ENCODE measurements at places on chromosomes 1 and 21. TPM values are rescaled to one million over a fixed set of nuclear protein-coding genes. Genes with fewer than 3 reads are reported as not detected.

The IRF6 gene
- 5.2 TPM for polyA plus RNA-seq

DNA sequence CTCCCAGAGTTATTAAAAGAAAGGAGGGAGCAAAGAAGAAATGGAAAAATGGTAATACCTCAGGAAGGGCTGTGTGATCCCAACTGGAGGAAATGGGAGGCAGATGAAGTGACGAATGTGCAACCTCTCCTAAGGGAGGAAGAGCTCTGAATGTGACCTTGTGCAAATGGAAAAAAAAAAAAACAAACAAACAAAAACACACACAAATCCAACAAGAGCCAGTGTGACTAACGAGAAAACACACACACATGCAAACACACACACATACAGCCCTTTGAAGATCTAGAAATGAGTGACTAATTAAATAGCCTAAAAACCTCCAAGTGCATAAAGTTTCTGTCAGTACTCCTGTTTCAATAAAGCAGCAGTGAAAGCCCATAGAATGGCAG lies 49.0 kb downstream of the CCN1 start:
- no peak for DNase-seq

DNA sequence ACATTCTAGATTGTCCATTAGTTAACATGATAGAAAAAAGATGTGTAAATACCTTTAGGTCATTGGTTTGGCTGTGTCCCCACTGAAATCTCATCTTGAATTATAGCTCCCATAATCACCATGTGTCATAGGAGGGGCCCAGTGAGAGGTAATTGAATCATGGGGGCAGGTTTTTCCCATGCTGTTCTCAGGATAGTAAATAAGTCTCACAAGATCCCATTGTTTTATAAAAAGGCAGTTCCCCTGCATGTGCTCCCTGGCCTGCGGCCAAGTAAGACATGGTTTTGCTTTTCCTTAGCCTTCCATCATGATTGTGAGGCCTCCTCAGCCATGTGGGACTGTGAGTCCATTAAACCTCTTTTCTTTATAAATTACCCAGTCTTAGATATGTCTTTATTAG lies 32.5 kb upstream of the SLC44A5 start:
- DNase-seq = no peak

GRCh38 chr1:92623187-92623778 lies 136.6 kb upstream of the GFI1 start:
- DNase-seq = peak; percentile 29

The CRYBG2 gene
- polyA plus RNA-seq = not detected

The CFHR2 gene
- polyA plus RNA-seq = not detected

- DNase-seq = no peak
Measured at GRCh38 chr1:207156826-207157225, 52.8 kb downstream of the C4BPA start.

GRCh38 chr21:35963920-35964451 lies 96.3 kb downstream of the SETD4 start:
- DNase-seq = no peak

DNA sequence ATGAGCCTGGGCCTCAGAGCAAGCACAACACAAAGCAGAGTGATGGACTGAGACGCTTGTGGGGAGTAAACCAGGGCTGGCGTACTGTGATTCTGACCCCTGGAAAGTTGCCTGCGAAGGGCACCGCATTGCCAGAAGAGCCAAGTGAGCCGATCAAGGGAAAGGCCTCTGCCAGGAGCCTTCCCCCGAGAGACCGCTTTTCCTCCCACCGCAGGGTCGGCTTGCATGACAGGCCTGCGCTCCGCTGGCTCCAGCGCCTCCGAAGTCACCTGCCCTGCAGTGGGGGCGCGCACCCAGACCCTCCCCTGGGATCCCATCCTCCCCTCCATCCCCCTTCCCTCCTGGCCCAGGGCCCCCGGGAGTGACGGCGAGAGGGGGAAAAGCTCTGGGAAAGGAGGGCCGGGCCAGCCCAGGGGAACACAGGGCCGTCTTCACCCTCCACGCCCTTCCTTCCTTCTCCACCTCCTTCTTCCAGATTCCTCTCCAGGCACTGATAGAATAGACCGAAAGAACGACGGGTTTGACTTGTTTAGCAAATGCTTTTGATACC lies 165.0 kb downstream of the TRIM33 start:
- no peak for DNase-seq

GRCh38 chr1:26768755-26769154 lies 19.0 kb upstream of the PIGV start:
- no peak for DNase-seq

DNA sequence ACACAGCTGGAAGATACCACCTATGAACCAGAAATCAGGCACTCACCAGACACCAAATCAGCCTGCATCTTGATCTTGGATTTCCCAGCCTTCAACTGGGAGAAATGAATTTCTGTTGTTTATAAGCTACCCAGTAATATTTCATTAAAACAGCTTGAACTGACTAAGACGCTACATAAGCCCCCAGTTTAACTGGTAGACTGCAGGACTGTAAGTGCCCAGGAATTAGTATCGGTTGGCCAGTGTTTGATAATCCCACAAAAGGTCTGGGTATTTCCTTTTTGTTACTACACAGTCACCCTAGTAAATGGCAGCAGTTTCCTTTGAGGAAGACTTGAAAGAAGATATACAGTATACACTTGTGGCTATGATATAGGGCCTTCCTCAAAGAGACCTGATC lies 7.3 kb upstream of the SLC35D1 start:
- no peak for DNase-seq

DNA sequence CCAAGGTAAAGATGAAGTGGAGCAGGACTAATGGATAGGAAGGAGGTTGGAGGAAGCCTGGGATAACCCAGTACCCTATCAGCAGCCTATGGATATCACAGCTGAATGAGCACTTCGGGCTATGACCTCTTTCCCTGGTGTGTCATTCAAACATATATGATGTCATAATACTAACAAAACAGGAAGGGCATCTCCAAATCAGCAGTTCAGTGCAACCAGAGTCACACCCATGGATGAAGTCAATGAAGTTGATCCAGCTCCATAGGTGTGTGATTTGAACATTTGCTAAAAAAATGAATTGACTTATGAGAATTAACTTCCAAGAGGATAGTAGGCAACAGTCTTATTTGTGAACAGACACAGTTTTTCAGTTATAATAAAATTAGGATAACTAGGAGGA lies 1.7 kb upstream of the C1orf116 start:
- DNase-seq = no peak

DNA sequence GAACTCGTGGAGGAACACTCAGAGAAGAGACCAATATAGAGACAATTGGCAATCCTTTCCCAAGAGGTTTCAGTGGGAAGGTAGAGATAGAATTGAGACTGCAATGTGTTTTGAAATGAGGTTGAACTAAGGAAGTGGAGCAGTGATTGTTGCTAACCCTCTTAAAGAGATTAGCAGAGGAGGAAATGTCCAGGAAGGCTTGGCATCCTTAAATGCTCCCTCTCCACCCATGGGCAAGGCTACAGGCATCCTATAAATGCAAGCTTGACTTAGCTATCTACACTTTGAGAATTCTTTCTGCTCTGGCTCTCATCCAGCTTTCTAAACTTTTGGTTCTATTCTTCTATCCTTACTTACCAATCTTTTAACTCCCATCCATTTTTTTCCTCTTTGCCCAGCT lies 30.3 kb upstream of the XPR1 start:
- no peak for DNase-seq

DNA sequence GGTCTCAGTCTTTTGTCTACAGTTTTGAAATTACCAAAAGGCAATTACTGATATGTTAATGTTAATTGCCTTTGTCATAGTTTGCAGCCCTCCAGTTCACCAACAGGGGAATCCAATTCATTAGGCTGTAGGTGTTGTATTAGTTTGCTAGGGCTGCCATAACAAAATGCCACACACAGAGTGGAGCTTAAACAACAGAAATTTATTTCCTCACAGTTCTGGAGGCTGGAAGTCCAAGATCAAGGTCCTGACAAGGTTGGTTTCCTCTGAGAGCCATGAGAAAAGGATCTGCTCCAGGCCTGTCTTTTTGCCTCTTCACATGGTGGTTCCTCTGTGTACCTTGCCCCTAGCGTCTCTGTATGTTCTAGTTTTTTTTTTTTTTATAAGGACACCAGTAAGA lies 1.3 kb downstream of the RTCA start:
- DNase-seq = no peak

GRCh38 chr1:150121236-150121862 lies 28.4 kb upstream of the PLEKHO1 start:
- no peak for DNase-seq

GRCh38 chr21:23887725-23888306 lies 1719.5 kb downstream of the MRPL39 start:
- peak; percentile 50 for DNase-seq

DNA sequence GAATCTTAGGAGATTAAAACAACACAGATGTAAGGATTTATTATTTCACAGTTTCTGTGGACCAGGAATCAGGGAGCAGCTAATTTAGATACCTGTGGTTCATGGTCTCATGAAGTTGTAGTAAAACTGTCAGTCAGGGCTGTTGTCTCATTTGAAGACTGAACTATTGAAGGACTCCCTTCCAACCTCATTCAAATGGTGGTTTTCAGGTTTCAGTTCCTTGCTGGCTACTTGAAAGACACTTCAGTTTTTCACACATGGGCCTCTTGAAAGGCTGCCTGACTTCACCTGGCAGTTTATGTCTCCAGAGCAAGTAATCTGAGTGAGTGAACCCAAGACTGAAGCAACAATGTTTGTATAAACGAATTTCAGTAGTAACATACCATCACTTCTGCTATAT lies 915.9 kb downstream of the PLA2G4A start:
- no peak for DNase-seq

The OR10K1 gene
- polyA plus RNA-seq = not detected

GRCh38 chr1:67802565-67802964 lies 30.7 kb downstream of the GNG12 start:
- DNase-seq = no peak

DNA sequence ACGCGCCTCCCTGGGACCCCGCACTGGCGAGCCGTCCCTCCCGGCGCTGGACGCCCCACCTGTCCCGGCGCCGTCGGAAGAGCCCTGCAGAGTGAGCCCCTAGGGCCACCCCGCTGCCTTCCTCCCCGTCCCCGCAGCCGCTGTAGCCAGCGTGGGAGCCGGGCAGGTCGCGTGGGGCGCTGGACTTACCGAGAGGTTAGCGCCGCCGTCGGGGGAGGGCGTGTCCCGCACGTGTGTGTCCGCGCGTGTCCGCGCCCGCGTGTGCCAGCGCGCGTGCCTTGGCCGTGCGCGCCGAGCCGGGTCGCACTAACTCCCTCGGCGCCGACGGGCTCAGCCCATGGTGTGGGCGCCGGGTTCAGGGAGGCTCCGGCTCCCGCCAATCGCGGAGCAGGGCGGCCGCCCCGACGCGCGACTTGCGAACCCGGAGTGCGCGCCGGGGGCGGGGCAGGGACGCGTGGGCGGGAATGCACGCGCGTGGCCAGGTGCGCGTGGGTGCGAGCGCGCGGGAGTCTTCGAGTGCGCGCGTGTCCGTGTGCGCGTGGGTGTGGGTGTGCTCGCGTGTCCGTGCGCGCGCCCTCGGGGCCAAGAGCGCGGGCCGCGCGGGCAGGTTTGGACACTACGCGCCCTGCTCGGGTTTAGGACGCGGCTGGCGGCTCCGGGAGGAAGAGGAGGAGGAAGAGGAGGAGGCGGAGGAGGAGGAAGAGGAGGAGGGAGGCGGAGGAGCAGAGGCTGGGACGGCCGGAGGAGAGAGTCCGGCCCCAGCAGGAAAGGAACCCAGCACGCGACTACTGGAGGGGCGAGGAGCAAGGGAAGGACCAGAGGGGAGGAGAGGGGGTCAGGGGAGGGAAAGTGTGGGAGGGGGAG lies 145.2 kb upstream of the ETS2 start:
- no peak for DNase-seq

DNA sequence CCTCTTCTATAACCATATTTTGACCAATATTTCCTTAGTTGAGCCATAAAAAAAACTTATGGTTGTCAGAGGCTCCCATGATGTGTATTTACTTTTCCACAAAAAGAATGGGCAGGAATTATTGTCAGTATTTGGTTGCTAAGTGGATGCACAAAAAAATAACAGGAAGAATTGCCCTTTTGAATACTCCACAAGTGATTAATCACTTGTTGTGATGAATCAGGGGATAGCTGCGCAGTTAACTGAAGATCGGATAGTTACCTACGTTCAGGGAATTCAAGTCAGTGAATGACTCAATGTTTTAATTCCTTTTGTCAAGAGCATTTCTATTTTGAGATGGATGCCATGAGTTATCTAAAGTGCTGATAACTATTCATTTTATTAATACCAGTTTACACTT lies 785.2 kb upstream of the B3GALT2 start:
- DNase-seq = no peak

The DMBX1 gene
- not detected for polyA plus RNA-seq

The RIMS3 gene
- 1.7 TPM for polyA plus RNA-seq

DNA sequence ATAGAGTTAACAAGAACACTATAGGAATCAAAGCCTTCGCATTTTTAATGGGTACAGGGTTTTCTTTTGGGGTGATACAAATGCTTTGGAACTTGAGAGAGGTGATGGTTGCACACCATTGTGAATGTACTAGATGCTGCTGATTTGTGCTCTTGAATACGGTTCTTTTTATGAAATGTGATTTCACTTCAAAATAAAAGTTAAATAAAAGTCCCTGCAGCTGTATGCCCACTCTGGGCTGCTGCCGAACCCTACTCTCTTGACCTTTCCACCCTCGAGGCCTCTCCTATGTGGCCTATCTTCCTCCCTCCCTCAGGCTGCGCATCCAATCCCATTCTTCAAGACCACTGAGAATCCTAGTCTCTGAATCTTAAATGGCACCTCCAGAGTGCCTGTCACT lies 168.5 kb upstream of the AJAP1 start:
- no peak for DNase-seq

The CCDC28B gene
- polyA plus RNA-seq = 65.5 TPM

GRCh38 chr1:118258975-118259374 lies 73.9 kb upstream of the SPAG17 start:
- DNase-seq = no peak

DNA sequence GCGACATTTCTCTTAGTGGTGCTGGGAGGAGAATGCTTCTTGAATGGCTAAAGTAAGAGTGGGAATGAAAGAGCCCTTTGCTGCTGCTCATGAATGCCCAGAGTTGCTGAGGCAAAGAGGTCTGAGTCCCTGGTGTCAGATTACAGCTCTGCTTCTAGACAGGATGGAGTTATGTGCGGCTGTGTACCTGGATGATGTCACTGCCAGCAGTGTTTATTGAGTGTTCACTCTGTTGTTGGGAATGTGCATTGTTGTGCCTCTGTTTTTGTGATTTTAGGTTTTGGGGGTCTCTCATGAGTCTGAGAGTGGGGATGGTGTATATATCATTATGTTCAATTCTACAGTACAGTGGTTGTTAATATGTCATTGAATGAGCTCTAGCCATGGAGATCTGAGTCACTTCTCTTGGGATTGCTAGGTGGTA lies 2.7 kb downstream of the CDC14A start:
- no peak for DNase-seq

- DNase-seq = peak; percentile 19
Measured at GRCh38 chr1:9822897-9823692, 670 bp downstream of the CLSTN1 start.
